CD4-positive, alpha-beta T cell treated with Interleukin-4 for 4 hours (primary cell): ENCODE measurements at places on chromosomes 7 and 10.

DNA sequence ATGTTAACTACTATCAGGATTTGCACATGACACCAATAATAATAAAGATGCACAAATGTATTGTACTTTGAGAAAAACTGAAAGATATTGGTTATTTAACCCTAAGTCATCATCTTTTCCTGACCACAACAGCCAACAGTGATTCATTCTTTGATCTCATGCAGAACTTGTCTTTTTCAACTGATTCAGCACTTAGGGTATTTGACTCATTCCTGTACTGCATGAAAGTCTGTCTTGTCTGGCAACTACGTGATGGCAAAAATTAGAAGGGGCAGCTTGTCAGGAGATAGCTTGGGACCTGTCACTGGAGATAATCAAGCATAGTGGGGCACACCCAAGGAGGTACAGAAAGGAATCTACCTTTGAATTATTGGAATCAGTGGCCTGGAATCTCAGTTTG lies 77.8 kb upstream of the LRRC17 start:
- DNase-seq, result no peak

GRCh38 chr7:121459148-121459547 lies 63.0 kb upstream of the FAM3C start:
- DNase-seq, result no peak

- DNase-seq, result no peak
Observed at GRCh38 chr7:127831318-127832219, 179.6 kb downstream of the SND1 start.

DNA sequence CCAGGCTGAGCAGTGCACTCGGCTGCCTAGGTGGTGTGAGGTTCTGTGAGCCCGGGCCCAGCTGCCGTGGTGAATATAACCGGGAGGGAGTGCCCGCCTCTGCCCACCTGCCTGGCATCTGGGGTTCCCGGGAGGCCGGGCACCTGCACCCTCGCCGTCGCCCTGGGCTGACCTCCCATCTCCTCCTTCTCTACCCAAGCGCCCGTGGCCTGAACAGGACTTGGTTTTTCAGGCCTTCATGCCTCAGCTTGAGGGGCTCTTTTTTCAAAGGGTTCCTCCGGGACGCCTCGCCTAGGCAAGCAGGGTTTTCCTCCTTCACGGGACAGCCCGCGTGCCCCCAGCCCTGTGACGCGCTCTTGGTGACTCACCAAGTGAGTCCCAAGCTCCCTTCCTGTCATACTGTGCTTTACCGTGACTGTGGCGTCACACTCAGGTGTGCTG lies 9.9 kb downstream of the INPP5A start:
- no peak for DNase-seq

DNA sequence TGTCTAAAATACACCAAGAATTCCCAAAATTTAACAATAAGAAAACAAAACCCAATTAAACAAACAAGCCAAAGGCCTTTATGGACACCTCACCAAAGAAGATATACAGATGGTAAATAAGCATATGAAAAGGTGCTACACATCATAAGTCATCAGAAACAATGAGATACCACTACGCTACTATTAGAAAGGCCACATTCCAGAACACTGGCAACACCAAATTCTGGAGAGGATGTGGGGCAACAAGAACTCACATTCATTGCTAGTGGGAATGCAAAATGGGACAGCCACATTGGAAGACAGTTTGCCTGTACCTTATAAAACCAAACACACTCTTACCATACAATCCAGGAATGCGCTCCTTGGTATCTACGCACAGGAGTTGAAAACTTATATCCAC lies 291.4 kb downstream of the TNS3 start:
- no peak for DNase-seq

GRCh38 chr10:75547391-75548298 lies 116.2 kb downstream of the LRMDA start:
- DNase-seq, result no peak

DNA sequence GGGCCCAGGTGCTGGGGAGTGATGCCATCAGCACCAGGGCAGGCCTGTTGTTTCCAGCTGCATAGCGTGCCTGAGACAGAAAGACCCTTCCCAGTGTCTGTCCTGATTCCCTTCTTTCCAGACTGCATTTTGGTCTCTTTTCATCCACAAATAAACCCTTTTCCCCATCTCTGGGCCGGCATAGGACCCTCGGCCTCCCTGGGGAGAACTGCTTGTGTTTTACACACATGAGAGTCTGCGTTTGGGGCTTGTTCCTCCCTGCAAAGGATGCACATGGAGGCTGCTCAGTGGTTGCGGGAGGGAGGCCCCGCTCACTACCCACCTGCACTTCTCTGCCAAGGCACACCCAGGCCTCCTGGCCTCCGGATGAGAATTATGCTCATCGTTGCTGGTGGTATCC lies 5.8 kb upstream of the MMP21 start:
- no peak for DNase-seq

DNA sequence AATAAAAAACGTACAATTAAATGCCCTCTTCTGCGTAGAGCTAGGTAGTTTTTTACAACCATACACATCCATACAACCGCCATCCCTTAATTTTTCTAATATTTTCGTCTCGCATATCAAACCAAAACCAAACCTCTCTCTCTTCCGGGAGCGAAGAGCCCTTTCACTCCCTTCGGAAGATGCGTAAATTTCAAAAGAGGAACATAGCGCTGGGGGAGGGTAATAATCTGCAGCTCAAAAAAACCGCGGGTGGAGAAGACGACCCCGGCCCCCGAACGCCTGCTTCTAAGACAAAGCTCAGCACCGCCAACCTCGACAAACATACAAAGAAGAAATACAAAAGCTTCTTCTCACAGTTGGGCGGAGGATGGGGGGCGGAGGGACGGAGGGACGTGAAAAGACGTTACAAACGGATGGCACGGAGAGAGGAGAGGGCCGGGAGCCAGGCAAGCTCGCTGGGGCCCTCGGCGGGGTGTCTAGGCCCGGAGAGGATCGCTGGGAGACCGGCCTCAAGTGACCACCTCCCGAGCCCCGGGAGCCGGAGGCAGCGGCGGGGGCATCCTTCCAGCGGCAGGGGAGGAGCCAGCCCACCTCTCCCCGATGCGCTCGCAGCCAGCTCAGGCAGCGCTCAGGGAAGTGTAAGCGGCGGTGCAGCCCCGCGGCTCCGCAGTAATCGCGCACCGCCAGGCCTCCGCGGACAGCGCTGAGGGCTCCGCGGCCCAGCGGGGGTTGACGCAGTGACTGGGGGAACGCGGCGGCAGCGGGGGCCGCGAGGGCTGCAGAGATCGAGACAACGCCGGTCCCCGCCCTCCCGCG lies 851 bp downstream of the MKRN1 start:
- DNase-seq, result peak; percentile 40

DNA sequence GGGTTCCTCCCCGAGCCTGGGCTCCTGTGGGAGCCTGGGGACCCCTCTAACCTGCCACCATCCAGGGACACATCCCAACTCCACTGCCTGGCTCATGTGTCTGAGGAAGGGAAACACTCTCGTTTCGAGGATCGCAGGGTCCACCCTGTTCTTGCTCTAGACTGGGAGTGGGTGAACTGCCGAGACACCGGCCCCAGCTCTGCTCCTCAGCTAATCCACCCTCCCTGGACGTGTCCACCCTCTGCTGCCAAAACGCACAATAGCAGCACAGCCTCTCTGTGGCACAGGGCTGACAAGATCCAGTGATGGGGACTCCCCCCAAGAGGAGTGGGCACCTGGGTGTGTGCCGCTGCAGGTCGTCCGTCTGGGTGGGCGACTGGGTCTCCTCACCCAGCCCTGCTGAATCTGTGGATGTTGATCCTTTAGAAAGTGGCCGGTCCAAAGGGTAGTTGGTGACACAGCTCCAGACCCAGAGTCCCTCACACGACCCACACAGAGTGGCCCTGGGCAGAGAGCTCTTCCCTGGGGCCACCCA lies 65.2 kb upstream of the FAM20C start:
- no peak for DNase-seq

- no peak for DNase-seq
Observed at GRCh38 chr7:119320316-119320715, 952.7 kb upstream of the KCND2 start.

- no peak for DNase-seq
Observed at GRCh38 chr7:27110186-27111031, 7.9 kb upstream of the HOXA2 start.

- DNase-seq, result no peak
Observed at GRCh38 chr10:339038-339391, 203.8 kb downstream of the ZMYND11 start.

GRCh38 chr10:73865459-73866442 lies 8.6 kb downstream of the CAMK2G start:
- DNase-seq, result peak; percentile 59

GRCh38 chr7:124497176-124497575 lies 268.4 kb downstream of the GPR37 start:
- DNase-seq, result no peak

GRCh38 chr7:14875941-14876587 lies 26.5 kb downstream of the DGKB start:
- no peak for DNase-seq

GRCh38 chr7:97145068-97145467 lies 27.6 kb downstream of the SDHAF3 start:
- peak; percentile 19 for DNase-seq

GRCh38 chr10:118850418-118851061 lies 95.8 kb upstream of the CACUL1 start:
- DNase-seq, result peak; percentile 28

- DNase-seq, result no peak
Observed at GRCh38 chr7:78226059-78226719, 427.6 kb downstream of the PHTF2 start.

- no peak for DNase-seq
Observed at GRCh38 chr10:22850541-22850940, 77.3 kb upstream of the ARMC3 start.

GRCh38 chr10:133133471-133134231 lies 26.4 kb upstream of the KNDC1 start:
- no peak for DNase-seq

DNA sequence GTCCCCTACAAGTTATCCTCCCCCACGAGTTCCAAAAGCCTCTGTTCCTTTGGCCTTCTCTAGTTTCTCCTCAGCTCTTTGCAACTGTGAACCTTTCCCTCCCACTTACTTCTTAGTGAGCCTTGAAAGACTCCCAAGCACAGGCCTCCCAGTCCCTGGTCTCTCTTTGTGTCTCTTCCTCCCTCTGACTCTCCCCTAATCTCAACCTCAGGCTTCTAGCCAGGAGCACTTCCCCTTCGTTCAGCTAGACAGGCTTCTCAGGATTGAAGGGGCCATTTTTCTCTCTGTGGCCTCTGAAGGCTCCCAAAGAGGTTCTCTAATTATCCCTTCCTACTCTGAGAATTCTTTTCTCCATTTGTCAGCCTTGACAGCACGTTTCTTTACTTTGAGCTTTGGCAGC lies 50.2 kb upstream of the PHYHIPL start:
- DNase-seq, result no peak

DNA sequence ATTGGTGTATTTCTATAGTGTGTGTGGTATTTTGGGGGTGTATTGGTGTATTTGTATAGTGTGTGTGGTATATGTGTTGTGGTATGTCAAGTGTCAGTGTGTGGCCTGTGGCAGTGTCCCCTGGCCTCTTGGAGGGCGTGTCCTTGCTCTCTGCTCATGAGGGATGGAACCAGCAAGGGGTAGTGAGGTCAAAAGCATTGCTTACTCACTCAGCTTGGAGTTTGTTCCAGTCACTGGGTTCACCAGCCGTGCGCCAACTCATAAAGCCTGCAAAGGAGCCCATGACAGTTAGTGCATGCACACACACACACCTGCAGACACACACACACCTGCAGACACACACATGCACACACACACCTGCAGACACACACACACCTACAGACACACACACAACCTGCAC lies 4.3 kb upstream of the TRPV6 start:
- no peak for DNase-seq

DNA sequence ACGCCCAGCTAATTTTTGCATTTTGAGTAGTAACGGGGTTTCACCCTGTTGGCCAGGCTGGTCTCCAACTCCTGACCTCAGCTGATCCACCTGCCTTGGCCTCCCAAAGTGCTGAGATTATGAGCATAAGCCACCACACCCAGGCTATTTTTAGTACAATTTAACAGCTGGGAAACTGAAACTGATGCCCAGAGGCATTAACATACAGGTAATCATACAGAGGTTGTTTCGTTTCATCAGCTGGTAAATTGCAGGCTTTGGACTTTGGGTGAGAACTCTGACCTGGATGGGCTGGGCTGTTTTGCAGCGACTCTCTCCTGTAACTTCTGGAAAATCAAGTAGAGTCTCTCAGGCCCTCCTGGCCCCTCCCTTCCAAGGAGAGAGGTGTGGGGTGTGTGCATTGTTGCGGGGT lies 6.2 kb upstream of the ACHE start:
- no peak for DNase-seq

GRCh38 chr7:90850471-90850870 lies 254.3 kb downstream of the CDK14 start:
- no peak for DNase-seq

- no peak for DNase-seq
Observed at GRCh38 chr10:116753759-116754158, 11.4 kb upstream of the HSPA12A start.

- no peak for DNase-seq
Observed at GRCh38 chr7:143355450-143356385, 6.8 kb downstream of the FAM131B start.

- DNase-seq, result no peak
Observed at GRCh38 chr7:154860621-154861375, 142.1 kb downstream of the PAXIP1 start.

- DNase-seq, result no peak
Observed at GRCh38 chr10:16049050-16049449, 188.7 kb upstream of the MINDY3 start.

DNA sequence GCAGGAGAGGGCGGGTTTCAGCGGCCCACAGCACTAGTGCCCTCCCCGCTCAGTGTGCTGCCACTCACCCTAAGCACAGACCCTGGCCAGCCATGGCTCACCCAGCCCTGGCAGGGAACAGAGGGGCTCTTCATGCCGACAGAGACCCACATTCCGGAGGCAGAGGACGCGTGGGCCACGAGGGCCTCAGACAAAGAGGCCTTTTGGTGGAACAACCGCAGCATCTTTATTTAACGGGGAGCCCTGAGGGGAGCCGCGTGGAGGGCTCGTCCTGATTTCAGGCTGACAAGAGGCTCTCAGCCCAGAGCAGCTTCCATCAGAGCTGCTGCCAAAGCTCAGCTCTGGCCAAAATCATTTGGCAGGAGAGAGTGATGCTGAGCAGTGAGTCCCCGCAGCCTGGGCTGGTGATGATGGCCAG lies 127.8 kb downstream of the SH3PXD2A start:
- no peak for DNase-seq

- DNase-seq, result no peak
Observed at GRCh38 chr10:129481641-129482040, 14.6 kb downstream of the MGMT start.

DNA sequence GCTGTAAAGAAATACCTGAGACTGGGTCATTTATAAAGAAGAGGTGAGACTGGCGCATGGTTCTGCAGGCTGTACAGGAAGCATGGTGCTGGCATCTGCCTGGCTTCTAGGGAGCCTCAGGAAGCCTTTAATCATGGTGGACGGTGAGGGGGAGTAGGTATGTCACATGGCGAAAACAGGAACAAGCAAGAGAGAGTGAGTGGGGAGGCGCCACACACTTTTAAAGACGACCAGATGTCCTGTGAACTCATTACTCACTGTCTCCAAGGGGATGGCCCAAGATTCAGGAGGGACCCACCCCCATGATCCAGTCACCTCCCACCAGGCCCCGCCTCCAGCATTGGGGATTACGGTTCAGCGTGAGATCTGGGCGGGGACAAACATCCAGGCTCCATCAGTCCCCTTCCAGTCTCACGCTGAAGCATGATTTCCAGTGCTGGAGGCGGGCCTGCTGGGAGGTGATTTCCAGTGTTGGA lies 3.2 kb downstream of the ZNF316 start:
- no peak for DNase-seq
